ENCODE measurements at places on chromosomes 16 and 17.

- H3K4me3 ChIP-seq, result no peak overlapping the region
- H3K36me3 ChIP-seq, result no peaks in the 10 kb centered on the region
- peaks cover 10% of the 10 kb centered on the region for H3K4me1 ChIP-seq
- H3K27ac ChIP-seq, result no peak overlapping the region
- no peak for DNase-seq
These were observed 15.7 kb downstream of the ASGR2 start for GRCh38 chr17:7098802-7099459.

DNA sequence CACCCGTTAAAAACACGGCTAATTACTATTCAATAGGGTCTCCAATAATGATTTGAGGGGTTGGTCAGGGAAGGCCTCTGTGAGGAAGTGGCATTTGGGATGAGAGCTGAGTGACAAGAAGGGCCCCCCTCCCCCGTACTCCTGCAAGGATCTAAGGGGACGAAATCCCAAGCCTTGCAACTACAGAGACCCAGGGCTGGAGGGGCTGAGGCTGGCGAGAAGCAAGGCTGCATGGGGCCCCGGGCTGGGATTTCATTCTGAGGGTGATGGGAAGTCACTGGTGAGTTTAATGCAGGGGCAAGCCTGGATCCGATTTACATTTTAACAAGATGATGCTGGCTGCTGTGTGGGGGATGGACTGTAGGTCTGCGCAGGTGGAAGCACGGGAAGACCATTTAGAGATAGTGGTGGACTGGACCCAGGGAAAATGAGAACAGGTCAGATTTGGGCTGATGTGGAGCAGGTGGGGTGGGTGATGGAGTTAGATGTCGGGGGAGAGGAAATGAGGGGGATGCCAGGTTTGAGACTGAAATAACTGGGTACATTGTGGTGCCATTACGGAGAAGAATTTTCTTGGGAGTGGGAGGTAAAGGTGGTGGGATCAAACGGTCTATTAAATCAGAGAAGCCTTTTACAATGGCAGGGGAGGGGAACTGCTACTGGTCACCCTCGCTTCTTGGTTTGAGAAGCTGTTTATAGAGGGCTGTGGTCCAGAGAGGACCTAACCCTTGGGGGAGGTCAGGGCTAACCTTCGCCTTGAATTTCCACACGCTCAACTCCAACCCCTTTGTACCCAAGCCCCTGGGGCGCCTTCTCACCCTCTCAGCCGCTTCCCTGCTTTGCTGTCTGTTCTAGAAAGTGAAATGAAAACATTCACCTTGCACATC is 932 bp upstream of the MYBBP1A start:
- DNase-seq, result no peak
- peaks cover 28% of the 10 kb centered on the region for H3K4me1 ChIP-seq
- H3K27me3 ChIP-seq, result no peaks in the 10 kb centered on the region
- peaks cover 26% of the 10 kb centered on the region for H3K36me3 ChIP-seq
- peak overlapping the region; percentile 83 for H3K27ac ChIP-seq

DNA sequence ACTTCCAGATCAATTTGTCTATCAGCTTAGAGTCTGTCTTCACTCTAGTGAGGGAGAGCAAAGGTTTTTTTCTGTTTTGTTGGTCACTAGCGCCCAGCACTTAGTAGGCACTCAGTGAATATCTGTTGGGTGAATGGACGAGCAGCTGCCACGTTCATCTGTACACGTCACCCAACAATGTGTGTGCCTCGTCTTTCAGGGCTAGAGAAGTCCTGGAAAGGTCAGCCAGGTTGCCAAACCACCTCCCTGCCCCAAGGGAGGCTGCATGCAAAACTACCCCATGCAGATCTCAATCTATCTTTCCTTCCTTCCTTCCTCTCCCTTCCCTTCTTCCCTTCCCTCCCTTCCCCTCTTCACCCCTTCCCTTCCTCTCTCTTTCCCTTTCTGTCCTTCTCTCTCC is 340.9 kb downstream of the SOX9 start:
- no peaks in the 10 kb centered on the region for H3K4me1 ChIP-seq
- H3K36me3 ChIP-seq, result no peaks in the 10 kb centered on the region
- H3K27me3 ChIP-seq, result peaks cover 5% of the 10 kb centered on the region
- H3K4me3 ChIP-seq, result no peak overlapping the region
- DNase-seq, result no peak
- no peak overlapping the region for H3K27ac ChIP-seq

- no peaks in the 10 kb centered on the region for H3K27me3 ChIP-seq
- peaks cover 46% of the 10 kb centered on the region for H3K4me1 ChIP-seq
- peaks cover 26% of the 10 kb centered on the region for H3K36me3 ChIP-seq
- DNase-seq, result no peak
These were observed 1.8 kb downstream of the UBE2I start for GRCh38 chr16:1311212-1311737.

- H3K4me3 ChIP-seq, result peak overlapping the region; percentile 60
- no peak for DNase-seq
- no peak overlapping the region for H3K27ac ChIP-seq
- H3K36me3 ChIP-seq, result no peaks in the 10 kb centered on the region
These were observed 5.1 kb downstream of the BAHCC1 start for GRCh38 chr17:81400154-81400977.

- no peak overlapping the region for H3K27ac ChIP-seq
- H3K36me3 ChIP-seq, result peaks cover 5% of the 10 kb centered on the region
- peaks cover 64% of the 10 kb centered on the region for H3K27me3 ChIP-seq
- no peak for DNase-seq
These were observed 3.9 kb upstream of the WNT9B start for GRCh38 chr17:46847204-46848191.

DNA sequence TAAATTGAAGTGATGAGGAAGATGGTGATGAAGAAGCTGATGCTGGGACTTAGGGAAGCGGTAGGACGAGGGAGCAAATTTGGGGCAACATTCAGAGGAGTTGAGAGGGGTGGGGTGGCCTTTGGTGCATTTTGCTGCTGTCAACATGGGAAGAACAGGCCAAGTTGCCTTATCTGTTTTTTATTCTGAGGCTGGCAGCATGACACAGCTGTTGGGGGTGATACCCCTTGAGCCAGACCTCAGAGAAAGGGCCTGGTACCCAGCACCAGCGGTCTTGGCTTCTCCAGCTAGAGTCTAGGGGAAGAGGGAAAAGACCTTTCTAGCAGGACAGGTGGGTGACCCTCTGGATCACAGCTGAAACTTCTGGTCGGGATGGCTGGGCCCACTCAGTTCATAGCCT is 4.6 kb downstream of the IGFBP4 start:
- H3K27ac ChIP-seq, result no peak overlapping the region
- H3K27me3 ChIP-seq, result peaks cover 6% of the 10 kb centered on the region
- no peaks in the 10 kb centered on the region for H3K36me3 ChIP-seq
- no peak for DNase-seq
- no peak overlapping the region for H3K4me3 ChIP-seq

DNA sequence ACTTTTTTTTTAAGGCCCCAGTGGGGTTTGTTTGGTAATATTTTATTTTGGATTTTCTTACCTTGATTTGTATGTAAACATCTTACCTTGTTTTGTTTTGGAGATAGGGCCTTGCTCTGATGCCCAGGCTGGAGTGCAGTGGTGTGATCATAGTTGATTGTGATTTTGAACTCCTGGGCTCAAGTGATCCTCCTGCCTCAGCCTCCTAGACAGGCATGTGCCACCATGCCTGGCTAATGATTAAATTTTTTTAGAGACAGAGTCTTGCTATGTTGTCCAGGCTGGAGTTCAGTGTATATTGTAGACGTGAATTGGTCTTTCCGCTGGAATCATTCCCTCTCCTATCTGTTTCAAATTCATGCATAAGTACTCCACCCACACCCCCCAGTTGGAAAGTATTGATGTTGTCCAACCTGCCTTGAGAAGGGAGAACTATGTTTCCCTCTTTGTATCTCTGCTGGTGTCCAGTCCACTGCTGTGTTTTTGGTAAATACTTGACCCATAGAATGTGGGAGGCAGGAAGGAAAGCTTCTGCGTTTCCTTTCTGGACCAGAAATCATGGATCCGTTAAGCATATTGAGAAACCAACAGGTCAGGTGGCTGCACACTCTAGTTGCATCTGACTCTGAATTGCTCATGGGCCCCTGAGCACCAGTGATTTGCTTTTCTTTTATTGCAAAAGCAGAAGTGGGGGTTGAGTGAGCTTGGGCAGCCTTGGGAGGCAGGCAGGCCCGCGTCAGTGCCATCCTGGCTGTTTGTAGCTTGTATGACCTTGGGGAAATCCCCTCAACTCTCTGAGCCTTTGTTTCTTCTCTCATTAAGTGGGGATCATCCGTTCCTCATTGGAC is 25.0 kb downstream of the RMI2 start:
- no peaks in the 10 kb centered on the region for H3K27me3 ChIP-seq
- DNase-seq, result peak; percentile 23
- no peak overlapping the region for H3K4me3 ChIP-seq

DNA sequence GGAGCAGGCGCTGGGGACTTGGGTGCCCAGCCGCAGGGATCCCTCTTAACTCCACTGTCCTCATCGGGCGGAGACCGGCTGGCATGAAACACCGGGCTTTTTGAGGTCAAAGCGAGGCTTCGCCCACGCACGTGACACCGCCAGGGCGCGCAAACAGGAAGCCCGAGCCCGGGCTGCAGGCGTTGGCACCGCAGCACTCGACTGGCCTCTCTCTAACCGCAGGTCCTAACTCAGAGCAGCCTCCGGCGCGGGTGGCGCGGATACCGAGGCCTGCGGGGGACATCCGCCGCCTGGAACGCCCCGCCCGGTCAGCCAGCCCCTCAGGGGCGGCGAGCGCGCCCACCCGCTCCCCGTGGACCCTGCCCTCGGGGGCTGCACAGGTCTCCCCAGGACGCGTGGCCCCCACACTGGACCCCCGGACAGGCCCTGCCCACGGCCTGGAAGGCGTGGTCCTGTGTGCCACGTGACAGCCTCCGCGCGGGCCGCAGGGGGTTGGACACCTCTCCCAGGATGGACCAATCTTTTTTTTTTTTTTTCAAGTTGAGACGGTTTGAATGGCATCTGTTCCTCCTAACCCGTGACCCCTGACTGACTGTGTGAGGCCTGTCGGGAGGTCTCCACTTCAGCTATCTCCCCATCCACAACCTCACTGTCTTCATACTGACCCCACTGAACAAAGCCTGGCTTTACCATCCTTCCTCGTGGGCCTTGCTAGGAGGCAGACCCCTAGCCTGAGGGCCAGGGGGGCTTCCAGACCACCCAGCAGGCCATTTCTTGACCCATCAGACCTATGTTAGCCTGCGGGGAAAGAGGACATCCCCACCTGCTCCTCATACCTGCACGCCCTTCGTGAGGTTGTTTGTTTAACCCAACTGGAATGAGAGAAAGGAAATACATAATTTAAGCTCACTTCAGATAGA is 8.4 kb upstream of the SLC47A2 start:
- H3K4me1 ChIP-seq, result peaks cover 10% of the 10 kb centered on the region
- H3K27ac ChIP-seq, result peak overlapping the region; percentile 6
- H3K27me3 ChIP-seq, result no peaks in the 10 kb centered on the region
- H3K36me3 ChIP-seq, result no peaks in the 10 kb centered on the region

DNA sequence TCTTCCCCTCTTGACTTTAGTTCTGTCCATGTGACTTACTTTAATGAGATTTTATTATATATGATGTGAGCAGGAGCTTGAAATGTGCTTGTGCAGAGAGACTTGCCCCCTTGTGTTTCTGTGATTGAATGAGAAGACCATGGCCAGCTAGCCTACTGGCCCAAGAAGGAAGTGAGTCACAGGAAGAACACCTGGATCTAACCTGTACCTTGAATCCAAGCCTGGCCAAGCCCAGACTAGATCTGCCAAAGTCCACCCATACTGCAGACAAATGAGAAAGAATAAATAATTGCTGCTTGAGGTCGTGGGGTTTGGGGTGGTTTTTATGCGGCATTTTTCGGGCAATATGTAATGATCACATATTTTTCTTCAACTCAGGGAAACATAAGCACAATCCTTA is 9.6 kb downstream of the ABCA10 start:
- peaks cover 6% of the 10 kb centered on the region for H3K4me1 ChIP-seq
- no peak for DNase-seq
- H3K36me3 ChIP-seq, result peaks cover 4% of the 10 kb centered on the region
- no peaks in the 10 kb centered on the region for H3K27me3 ChIP-seq

DNA sequence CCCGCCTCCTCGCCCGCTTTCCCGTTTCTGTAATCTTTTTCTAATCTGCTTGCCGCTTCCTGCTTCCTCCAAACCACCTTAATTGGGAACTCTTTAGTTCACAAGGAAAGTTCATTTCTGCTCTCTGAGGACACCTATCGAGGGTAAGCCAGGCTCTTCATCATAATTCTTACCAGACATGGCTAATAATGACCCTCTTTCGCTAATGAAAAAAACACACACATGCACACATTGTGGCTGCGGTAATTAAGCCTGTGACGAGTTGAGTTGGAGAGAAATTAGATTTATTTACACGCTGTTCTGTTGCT is 100.6 kb downstream of the ZNF423 start:
- H3K4me3 ChIP-seq, result peak overlapping the region; percentile 19
- peaks cover 6% of the 10 kb centered on the region for H3K4me1 ChIP-seq
- no peaks in the 10 kb centered on the region for H3K36me3 ChIP-seq
- no peak for DNase-seq
- H3K27ac ChIP-seq, result no peak overlapping the region
- H3K27me3 ChIP-seq, result peaks cover 36% of the 10 kb centered on the region

DNA sequence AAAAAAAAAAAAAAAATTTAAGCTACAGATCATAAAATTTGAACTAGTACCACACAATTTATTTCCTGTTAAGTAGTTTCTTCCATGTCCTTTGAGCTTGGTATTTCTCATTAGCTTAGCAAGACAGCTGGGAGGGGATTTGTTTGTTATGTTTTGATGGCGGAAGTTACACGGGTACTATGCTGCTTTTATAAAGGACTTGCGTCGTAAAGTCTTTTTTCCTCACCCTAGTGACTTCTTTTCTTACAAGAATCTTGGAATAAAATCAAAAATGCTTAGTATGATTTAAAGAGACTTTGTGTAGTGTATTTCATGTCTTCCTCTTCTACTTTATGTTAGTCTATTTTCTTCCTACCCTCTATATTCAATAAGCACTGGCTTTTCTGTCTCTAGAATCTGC is 89.1 kb downstream of the NLK start:
- DNase-seq, result no peak
- H3K4me3 ChIP-seq, result no peak overlapping the region
- peaks cover 8% of the 10 kb centered on the region for H3K4me1 ChIP-seq
- peaks cover 10% of the 10 kb centered on the region for H3K36me3 ChIP-seq
- H3K27me3 ChIP-seq, result no peaks in the 10 kb centered on the region
- no peak overlapping the region for H3K27ac ChIP-seq
